ENCODE measurements at places on chromosomes 1 and 21.

DNA sequence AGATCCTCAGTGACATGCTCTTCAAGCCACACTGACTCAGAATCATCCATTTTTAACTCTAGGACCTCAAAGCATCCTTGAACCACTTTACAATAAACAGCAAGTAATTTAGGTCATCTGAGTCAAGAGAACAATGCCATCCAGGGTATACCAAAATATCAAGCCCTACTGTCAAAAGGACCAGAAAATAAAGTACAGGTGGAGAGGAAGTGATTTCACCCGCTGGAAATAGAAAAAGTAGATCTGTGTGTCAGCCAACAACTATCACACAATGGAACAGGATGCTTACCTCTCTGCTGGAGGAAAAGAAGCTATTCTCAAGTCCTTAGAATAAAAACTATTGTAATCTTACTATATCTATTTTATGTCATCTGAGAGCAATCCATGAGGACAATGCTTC is 37.0 kb downstream of the RERE start:
- no peak for DNase-seq

GRCh38 chr1:27990920-27991537 is 31.3 kb downstream of the XKR8 start:
- no peak for DNase-seq

- no peak for DNase-seq
Observed at GRCh38 chr1:27970401-27970800, 10.6 kb downstream of the XKR8 start.

DNA sequence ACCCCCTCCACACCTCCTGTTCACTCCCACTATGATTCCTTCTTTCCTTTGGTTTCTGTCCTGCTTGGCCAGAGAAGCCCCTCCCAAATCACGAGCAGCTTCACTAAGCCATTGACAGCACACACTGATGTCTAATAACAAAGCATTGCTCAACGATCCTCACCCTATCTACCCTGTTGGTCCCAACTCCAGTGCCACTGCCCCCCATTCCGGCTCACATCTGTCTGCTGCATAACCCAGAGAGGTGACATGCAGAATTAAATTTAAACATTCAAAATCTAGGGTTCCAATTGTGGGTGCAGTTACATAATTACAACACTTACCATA is 236.9 kb downstream of the TTLL7 start:
- DNase-seq, result no peak

- no peak for DNase-seq
Observed at GRCh38 chr1:203135636-203136305, 8.2 kb downstream of the ADORA1 start.

DNA sequence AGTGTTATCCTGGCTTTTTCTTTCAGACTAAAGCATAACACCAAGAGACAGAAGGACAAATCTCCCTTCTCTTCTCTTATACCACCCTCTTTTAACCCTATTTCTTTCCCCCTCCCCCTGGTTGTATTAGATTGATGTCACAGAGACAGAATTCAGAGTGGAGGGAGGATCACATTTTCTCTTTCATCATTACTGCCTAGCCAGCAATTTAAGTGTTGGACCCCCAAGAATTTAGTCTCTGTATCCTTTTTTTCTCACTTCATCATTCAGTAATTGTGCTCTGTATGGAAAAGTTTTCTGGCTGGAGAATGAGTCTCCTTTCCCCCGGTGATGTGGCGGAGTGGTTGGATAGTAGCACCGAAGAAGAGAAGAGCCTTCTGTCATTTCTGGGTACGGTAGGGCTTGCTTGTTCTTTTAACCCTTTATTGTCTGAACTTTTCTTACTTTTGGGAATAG is 124.8 kb downstream of the CLEC20A start:
- DNase-seq, result no peak

GRCh38 chr1:42979896-42980800 is 21.5 kb upstream of the SLC2A1 start:
- no peak for DNase-seq

- DNase-seq, result no peak
Observed at GRCh38 chr21:42195378-42196031, 23.4 kb upstream of the ABCG1 start.
